ENCODE measurements at places on chromosomes 2 and 18.

- DNase-seq = no peak
These were observed 24.0 kb downstream of the LRRTM1 start for GRCh38 chr2:80280598-80280997.

- DNase-seq = no peak
These were observed 51.8 kb downstream of the PKDCC start for GRCh38 chr2:42099438-42100173.

- no peak for DNase-seq
These were observed 179.5 kb downstream of the EIPR1 start for GRCh38 chr2:3198119-3198518.

GRCh38 chr2:29317077-29317517, 201.9 kb downstream of the CLIP4 start:
- no peak for DNase-seq

DNA sequence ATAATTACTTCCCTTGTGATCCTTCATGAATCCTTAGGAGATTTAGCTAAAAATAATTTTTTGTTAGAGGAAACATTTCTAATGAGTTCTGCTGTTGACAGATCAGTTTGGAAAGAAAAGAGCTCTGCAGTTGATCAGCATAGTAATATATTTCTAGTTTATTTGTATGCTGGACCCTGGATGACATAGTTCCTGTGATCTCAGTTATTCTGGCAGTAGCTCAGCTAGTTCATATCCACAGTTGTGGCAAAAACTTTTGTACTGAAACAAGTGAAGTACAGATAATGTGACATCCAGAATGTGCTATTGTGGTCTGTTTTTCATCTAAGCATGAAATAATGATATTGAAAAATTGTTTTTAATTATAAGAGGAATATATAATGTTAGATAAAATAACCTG, 33.7 kb downstream of the ABI2 start:
- DNase-seq = no peak

- no peak for DNase-seq
These were observed 66.8 kb downstream of the POLE4 start for GRCh38 chr2:75025216-75025615.

DNA sequence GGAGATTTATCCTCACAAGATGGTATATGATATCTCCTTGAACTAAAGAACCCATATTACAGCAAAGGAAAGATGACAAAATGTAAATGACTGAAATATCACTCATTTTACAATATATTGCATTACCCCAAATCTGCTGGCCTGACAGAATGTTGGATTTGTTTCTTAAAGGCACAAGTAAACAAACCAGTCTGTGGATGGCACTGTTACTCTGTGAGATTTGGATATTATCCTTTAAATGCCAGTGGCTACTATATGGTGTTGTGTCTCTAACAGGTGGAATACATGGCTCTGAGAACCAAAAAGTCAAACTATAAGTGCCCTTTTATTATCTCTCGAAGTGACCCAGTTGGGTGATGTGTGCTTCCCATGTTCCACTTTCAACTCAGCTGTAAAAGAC, 125.7 kb downstream of the PDE1A start:
- DNase-seq = peak; percentile 20

DNA sequence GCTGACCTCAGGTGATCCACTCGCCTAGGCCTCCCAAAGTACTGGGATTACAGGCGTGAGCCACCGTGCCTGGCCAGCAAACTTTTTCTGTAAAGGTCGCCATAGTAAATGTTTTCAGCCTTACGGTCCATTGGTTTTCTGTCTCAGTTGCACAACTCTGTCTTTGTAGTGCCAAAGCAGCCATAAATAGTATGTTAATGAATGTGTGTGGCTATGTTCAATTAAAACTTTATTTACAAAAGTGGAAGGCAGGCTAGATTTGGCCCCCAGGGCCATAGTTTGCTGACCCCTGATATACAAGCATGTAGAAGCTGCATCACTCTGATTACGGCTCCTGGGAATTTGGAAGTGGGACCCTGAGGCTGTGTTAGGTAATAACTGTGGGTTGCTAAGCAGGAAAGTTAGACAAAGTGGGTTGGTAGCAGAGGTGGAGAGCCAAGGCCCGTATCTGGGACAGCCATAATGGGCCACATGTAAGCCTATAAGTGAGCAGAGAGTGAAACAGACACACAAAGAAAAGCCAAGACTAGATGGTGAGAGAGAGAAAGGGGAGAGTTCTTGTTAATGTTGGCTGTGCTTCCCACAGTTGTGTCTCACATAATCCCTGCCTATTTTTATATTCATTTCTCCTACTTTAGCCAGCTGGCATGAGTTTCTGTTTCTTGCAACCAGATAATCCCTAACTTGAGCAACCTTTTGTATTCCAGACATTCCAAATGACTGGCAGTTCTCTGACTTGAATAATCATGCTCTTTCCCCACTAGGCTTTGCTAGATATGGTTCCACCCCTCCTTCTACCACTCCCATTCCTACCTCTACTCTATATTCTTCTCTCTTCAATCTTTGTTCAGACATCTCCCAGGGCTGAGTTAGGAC, 223.3 kb upstream of the STON1 start:
- DNase-seq = peak; percentile 83

GRCh38 chr2:98771721-98772524, 41.0 kb upstream of the MGAT4A start:
- no peak for DNase-seq

DNA sequence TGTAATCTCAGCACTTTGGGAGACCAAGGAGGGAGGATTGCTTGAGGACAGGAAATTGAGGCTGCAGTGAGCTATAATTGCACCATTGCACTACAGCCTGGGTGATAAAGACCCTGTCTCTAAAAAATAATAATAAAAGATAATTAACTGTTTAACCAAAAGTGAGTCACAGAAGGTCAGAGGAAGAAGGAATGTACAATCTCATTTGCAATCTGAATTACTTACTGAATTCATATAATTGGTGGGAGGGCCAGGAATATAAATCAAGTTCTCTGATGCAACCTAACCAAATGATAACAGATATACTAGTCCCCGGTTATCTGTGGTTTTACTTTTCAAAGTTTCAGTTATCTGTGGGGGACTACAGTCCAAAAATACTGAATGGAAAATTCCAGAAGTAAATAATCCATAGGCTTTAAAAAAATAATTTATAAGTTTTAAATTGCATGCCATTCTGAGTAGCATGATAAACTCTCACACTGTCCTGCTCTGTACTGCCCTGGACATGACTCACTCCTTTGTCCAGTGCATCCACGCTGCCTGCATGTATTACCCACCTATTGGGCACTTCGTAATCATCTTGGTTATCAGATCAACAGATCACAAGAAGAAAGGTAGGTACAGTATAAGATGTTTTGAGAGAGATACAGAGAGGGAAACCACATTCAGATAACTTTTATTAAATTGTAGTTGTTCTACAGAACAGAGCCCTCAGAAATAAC, 12.8 kb upstream of the MATN3 start:
- no peak for DNase-seq

- DNase-seq = no peak
These were observed 1.3 kb upstream of the RBM44 start for GRCh38 chr2:237797253-237797652.

GRCh38 chr2:176178757-176179295, 9.6 kb upstream of the HOXD1 start:
- DNase-seq = no peak

- no peak for DNase-seq
These were observed 129.9 kb upstream of the ITGA6 start for GRCh38 chr2:172297531-172297930.

GRCh38 chr2:238644095-238645081, 203.5 kb upstream of the TWIST2 start:
- DNase-seq = peak; percentile 53

GRCh38 chr18:44961288-44961995, 280.8 kb downstream of the SETBP1 start:
- DNase-seq = no peak

DNA sequence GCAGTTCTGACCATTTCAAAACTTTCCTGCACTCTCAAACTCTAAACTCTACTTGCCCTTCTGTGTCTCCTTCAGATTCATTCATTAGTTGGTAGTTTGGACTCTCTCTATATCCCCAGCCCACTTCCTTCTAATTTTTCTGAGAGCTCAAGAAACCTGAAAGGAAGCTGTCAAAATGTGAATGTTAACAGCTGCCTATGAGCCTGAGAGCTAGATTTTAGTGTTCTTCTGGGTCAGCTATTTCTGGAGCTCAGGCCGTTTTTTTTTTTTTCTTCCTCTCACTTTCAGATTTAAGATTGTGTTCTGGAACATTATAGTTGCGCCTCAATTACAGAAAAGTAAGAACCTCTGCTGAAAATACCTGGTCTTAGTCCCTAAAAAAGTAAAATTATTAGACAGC, 73.1 kb downstream of the RTN4 start:
- no peak for DNase-seq

GRCh38 chr2:218982586-218983262, 2.3 kb downstream of the FEV start:
- DNase-seq = no peak

- DNase-seq = no peak
These were observed 256.7 kb upstream of the LRRTM4 start for GRCh38 chr2:77778917-77779316.

DNA sequence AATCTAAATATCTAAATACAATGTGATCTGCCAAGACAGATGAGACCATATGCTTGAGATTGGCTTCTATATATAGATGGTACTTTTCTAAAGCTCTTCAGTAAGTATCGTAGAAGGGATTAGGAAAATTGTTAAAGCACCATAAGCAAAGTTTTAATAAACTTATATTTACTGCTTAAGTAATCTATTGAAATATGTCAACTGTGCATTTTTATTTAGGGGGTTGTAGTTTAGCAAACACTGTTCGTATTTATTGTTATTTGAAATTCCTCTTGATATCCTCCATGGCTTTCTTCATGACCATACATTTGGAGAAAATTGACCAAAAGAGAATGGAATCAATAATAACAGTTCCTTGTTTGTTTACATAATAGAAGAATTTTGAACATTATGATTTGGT, 102.7 kb downstream of the MIB1 start:
- DNase-seq = no peak

GRCh38 chr2:128315829-128316776, 2.6 kb downstream of the HS6ST1 start:
- DNase-seq = no peak

- DNase-seq = no peak
These were observed 245.4 kb downstream of the NAPG start for GRCh38 chr18:10771053-10771709.

DNA sequence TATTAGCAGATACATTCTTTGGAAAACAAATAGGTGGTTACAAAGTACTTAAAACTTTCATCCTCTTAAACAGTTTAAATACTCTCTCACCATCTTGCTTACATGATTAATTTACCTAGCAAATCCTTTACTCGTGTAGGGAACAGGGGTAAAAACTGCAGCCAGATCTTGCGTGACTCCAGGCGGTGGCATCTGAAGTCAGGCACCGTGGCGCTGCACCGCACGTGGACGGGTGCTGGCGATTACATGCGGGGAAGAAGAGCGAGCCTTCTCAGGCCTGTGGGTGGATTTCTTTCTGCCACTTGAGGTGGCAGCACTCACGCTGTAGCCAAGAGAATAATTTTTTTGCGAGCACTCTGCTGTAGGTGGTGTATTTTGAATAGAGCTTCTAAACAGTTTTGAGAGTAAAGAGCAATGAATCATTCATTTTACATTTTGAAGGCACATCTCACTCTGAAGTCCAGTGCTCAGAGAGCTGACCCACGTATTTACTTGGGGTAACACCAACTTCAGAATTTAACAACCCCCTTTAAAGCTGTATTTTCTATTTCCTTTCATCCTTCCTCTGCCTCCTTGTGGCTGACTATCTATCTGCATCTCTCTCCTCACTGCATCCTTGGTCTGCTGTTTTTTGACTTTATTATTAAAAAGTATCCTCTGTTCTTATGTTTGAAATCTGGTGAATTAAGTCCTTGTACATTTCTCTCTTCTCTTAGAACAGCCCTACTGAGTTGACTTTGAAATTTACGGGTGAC, 68.9 kb downstream of the EPAS1 start:
- DNase-seq = no peak

DNA sequence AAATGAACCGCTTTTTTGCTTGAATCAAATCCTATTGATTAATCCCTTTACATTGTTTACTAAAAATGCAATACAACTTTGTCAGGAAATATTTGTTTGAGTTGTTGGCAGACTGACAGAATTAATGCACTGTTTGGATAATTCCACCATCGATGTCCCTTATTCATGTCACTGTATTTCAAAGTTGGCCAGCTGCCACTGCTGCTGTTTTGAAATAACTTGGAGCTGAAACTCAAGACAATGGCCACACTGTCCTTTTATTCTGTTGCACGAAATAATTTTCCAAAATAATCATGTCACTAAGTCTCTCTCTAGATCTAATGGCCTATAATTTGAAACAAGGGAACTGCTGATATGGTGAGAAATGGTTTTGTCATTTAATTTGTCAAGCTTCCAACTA, 55.2 kb upstream of the PAX3 start:
- DNase-seq = no peak

DNA sequence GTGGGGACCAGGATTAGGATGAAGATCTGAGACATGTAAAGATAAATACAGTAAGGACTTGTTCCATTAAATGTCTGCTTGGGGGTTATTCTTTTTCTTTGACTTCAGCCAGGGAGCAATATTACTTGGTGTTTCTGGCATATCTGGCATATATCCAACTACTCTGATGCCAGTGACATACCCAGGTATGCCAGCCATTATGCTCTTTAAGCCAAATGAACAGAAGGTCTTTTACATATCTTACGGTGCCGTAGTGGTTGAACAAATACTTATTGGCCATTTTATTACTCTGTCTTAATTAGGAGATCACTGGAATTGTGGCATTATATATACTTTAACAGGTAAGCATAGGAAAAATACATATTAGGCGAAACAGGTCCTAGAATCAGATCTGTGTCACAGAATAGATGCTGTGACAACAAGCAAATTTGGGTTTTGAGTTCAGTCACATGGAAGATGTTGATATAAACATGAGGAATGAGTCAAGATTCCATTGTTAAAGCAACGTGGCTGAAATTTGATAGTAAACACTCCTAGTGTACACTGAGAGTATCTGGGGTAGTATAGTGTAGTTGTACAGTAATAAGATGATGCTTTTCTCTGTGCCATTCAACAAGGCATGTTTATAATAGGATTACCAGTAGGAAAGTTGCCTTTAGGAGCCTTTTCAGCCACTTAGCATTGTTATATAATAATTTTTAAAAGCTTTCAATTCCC, 62.6 kb downstream of the KCTD18 start:
- DNase-seq = no peak

DNA sequence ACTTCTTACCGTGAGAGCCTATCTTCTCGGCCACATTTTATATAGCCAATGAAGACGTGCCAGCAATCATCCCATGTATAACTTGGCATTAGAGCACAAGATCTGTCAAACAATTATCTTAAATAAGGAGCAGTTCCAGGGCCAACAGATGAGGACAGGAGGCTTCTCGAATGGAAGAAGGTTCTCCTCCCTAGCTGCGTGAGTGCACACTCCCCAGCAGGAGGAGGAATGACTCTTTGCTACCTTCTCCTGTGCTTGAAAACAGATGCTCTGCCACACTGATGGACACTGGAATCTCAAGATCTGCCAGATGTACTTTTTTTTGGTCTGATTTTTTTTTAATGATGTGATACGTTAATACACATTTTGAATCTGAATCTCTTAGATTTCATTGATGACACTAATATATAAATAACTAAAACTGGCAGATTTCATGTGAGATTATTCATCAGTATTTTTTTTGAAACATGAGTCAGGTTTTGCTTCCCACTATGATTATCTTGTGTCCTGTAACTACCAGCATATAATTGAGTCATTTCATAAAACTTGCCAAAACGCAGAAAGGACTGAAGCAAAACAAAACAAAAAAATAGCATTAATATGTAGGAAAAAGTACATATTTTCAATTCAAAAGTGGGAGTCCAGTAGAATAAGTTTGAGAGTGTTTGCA, 626 bp upstream of the VIT start:
- no peak for DNase-seq

Data from fibroblast of the conjunctiva (primary cell).